ENCODE measurements at places on chromosomes 2 and 18.

- DNase-seq = no peak
These were observed 41.1 kb downstream of the FEZ2 start for GRCh38 chr2:36556842-36557241.

DNA sequence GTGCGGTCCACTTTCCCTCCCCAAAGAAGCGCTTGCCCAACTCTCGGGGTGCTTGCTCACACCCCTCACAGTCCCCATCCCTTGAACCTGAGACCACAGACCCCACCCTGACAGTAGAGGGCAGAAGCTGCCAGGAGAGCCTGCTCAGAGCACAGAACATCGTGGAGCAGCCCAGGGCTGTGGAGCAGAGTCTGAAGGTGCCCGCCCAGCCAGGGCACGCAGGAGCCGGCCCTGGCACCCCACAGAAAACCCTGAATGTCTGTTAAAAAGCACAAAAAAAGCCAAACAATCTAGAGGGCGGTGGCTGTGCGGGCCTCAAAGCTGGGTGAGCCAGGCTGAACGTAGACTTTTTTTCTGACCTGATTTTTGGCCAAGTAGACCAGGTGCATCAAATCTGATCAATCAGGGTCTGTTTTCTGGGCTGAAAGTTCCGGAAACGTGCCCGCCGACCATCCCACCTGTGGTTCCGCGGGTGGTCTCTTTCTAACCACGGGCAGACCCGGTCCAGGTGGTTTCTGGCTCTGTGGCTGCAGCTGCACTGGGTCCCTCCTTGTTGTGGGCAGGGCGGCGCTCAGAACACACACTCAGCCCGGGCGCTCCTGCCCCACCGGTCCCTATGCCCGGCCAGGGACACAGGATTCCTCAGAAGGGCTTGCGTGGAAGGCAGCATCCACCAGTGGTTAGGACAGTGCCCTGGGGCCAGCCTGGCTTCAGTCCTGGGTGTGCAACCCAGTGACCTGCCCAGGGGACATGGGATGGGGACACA is 66.3 kb downstream of the SLC66A2 start:
- no peak for DNase-seq

DNA sequence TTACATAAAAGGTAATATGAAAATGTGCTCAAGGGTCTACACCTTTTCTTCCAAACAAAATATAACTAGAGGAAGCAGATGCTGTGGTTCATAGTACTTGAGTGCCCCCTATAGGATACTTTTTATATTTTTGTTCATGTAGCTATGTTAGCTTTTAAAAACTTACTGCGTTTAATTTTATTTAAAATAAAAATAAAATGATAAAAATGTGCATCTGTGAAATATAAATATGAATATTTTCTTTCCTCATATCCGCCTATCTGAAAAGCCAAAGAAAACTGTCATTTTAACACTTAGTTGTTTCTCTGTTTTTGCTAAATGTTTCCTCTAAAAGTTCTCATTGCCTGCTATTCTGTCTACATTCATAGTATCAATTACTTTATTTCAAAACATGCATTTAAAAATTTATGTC is 9.6 kb upstream of the LRP1B start:
- DNase-seq = no peak

DNA sequence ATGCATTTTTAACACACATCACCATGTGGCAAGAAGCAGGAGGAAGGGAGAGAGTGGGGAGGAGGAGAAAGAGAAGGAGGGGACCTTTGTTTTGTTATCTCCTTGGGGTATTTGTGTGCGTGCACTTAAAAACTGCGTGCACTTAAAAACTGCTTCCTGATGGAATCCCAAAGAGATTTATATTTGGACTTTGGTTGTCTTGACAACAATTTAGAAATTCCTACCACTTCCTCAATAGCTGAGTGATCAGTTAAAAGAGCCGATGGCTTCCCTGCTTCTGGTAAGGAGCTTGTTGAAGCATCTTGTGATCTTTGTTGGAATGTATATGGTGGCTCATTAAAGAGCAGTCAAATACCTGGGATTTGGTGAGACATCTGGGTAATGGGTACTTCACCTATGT is 4.5 kb downstream of the RAB31 start:
- DNase-seq = no peak
